ENCODE measurements at places on chromosomes 11 and 22. TPM values are rescaled to one million over a fixed set of nuclear protein-coding genes. Genes with fewer than 3 reads are reported as not detected.
A peak's percentile ranks its signal among the peaks of the same experiment; 100 is the strongest.

LRRC75B gene
- 5.6 TPM for total RNA-seq

FOLH1 gene
- not detected for total RNA-seq

ART1 gene
- total RNA-seq = 0.58 TPM

ANKK1 gene
- total RNA-seq = not detected

GRCh38 chr11:67368621-67369020 lies 4.8 kb downstream of the CLCF1 start:
- H3K36me3 ChIP-seq = no peaks in the 10 kb centered on the region
- H3K27me3 ChIP-seq = no peaks in the 10 kb centered on the region
- no peak for DNase-seq
- H3K27ac ChIP-seq = no peak overlapping the region
- H3K4me3 ChIP-seq = no peak overlapping the region

- H3K27ac ChIP-seq = peak overlapping the region; percentile 70
- H3K36me3 ChIP-seq = no peaks in the 10 kb centered on the region
- H3K4me3 ChIP-seq = no peak overlapping the region
- no peak for DNase-seq
- H3K27me3 ChIP-seq = no peaks in the 10 kb centered on the region
- peaks cover 66% of the 10 kb centered on the region for H3K4me1 ChIP-seq
Observed at GRCh38 chr11:19869946-19870589, 157.4 kb downstream of the NAV2 start.

DNA sequence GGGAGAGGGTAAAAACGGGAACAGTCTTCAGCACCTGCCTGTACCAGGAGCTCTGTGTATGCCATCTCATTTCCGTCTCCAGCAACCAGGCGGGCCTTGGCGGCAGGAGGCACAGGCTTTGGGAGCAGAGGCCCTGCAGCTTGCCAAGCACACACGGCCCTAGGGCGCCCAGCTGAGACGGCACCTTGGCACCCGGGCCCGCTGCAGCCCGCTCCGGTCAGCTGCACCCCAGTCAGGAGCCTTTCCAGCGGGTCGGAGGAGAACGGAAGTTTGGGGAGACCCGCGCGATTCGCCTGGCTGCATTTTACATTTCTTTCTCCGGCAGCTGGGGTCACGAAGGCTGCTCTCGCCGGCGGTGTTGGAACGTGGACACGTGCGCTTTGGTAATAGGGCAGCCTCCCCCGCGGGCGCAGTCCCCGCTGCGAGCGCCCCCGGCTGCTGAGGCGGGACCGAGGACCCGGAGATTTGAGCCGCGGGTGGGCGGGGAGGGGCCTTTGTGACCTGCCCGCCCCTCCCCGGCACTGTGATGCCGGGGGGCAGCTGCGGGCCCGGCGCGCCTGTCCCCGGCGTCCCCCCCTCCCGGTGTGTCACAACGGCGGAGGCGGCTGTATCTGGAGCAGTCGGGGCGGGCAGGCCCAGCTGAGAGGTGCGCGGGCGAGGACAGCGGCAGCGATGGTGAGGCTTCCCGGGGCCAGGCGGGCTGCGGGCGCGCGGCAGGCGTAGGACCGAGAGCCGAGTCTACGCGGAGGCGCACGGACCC lies at the start of gene TUBA8:
TUBA8 (plus strand) TSS at position 616 of the 760 bp plus-strand sequence; CDS start at position 673, 57 bp downstream.
- peaks cover 15% of the 10 kb centered on the region for H3K27me3 ChIP-seq
- H3K27ac ChIP-seq = peak within 1 kb of the TSS; percentile 96
- H3K36me3 ChIP-seq = no peaks in the 10 kb centered on the region
- DNase-seq = peak; percentile 65
- peaks cover 40% of the 10 kb centered on the region for H3K4me1 ChIP-seq

- H3K27ac ChIP-seq = no peak overlapping the region
- H3K27me3 ChIP-seq = no peaks in the 10 kb centered on the region
- H3K4me1 ChIP-seq = peaks cover 35% of the 10 kb centered on the region
- no peak for DNase-seq
- H3K4me3 ChIP-seq = no peak overlapping the region
Observed at GRCh38 chr11:64998141-64998540, 1.4 kb upstream of the BATF2 start.

DNA sequence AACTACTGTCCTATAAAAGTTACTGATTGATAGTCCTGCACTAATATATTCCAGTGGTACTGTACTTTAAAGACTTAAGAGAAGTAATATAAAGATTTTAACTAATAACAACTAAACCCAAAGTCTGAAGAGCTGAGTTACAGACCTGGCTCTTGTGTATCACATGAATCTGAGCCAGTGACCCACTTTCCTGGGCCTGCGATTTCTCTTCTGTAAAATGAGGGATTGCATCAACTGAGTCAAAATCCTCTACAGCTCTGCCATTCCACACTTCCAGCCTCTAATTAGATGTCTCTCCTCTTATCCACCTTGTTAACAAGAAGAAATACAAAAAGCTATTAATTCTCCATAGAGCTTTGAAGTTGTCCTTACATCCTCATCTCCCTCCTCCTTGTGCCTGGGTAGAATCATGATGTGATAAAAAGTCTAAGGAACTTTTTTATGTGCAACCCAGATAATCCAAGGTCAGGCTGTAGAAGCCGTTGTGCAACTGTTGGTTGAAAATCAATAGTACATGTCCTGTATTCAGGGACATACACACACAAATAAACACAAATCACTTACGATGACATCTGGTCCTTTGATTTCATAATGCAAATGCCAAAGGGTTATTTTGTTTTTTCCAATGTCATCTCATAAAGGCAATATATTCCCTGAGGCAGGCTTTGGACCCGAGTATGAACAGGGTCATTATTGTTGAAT lies 410.3 kb downstream of the KCNA4 start:
- H3K27ac ChIP-seq = no peak overlapping the region
- H3K4me1 ChIP-seq = no peaks in the 10 kb centered on the region
- H3K4me3 ChIP-seq = no peak overlapping the region
- no peaks in the 10 kb centered on the region for H3K27me3 ChIP-seq

GRCh38 chr11:133219543-133219942 lies 312.8 kb downstream of the OPCML start:
- no peak overlapping the region for H3K4me3 ChIP-seq
- no peaks in the 10 kb centered on the region for H3K4me1 ChIP-seq
- no peak for DNase-seq
- H3K27ac ChIP-seq = no peak overlapping the region
- H3K36me3 ChIP-seq = no peaks in the 10 kb centered on the region

GRCh38 chr11:65506772-65507505 lies 8.1 kb downstream of the MALAT1 start:
- no peak for DNase-seq
- peaks cover 47% of the 10 kb centered on the region for H3K36me3 ChIP-seq
- H3K27me3 ChIP-seq = no peaks in the 10 kb centered on the region
- H3K4me1 ChIP-seq = peaks cover 72% of the 10 kb centered on the region
- H3K4me3 ChIP-seq = peak overlapping the region; percentile 89

DNA sequence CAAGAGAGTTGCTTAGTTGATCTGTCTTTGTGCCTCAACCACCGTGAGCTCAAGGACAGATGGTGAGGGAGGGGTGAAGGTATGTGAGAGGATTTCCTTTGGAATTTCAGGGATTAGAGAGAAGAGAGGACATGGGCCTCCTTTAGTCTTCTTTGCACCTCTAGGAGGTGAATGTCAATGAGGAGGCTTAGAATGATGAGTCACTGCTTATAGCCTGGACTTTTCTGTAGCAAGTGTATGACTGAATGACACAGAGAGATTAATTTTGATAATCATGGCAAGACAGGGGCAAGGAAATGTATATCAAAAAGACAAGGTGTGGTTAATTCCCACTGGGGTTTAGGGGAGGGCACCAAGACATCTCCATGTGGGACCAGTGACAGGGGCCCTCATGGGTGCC lies 947.3 kb upstream of the TENM4 start:
- H3K4me1 ChIP-seq = no peaks in the 10 kb centered on the region
- no peaks in the 10 kb centered on the region for H3K36me3 ChIP-seq
- no peaks in the 10 kb centered on the region for H3K27me3 ChIP-seq
- H3K27ac ChIP-seq = no peak overlapping the region
- H3K4me3 ChIP-seq = no peak overlapping the region

- no peaks in the 10 kb centered on the region for H3K36me3 ChIP-seq
- H3K27ac ChIP-seq = no peak overlapping the region
- H3K4me3 ChIP-seq = no peak overlapping the region
- H3K4me1 ChIP-seq = peaks cover 10% of the 10 kb centered on the region
Observed at GRCh38 chr11:68970921-68971636, 9.7 kb downstream of the MRGPRD start.

All from left ventricle myocardium inferior (tissue), 1 donor.